PC-9 (cell line): ENCODE measurements at places on chromosomes 3 and 15. TPM values are rescaled to one million over a fixed set of nuclear protein-coding genes. Genes with fewer than 3 reads are reported as not detected.

DNA sequence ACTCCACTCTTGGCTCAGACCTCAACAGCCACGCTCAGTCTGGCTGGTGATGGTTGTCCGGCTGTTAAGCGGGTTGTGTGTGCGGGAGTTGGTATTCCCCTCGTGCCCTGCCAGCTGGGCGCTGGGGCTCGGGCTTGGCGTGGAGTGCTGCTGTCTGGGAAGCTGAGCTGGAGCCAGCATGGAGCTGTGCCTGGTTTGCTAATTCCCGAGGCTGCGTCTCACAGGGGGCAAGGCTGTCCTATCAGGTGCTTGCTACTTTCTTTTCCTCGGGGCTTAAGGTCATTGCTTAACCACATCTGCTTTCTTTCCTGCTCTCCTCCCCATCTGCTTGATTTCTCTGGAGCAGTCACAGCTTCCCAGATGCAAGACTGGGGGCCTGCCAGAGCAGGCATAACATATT is 29.9 kb downstream of the PDIA5 start:
- H3K4me1 ChIP-seq, result no peaks in the 10 kb centered on the region
- DNase-seq, result no peak
- H3K27me3 ChIP-seq, result no peaks in the 10 kb centered on the region

Gene SAMD7
- not detected in 2 replicates for total RNA-seq

DNA sequence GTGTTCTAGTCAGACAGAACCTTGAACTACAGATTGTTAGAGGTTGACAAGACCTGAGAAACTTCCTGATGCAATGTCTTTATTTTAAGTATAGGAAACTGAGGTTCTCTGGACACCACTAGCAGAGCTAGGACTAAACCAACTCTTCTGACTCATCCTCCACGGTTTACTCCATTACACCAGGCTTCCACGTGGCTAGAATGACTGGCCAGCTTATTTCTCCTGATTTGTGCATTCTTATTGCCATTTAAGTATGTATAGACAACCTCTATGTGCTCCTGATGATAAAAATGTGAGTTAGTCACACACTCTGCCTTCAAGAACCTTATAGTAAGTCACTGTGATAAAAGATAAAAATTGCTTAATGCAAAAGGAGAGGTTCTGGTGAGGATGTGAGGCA is 182.7 kb downstream of the MEX3B start:
- peaks cover 3% of the 10 kb centered on the region; the same call in 1 of the 2 replicates for H3K27me3 ChIP-seq
- DNase-seq, result no peak
- H3K36me3 ChIP-seq, result no peaks in the 10 kb centered on the region

GRCh38 chr3:23442598-23443383 is 239.7 kb downstream of the UBE2E2 start:
- DNase-seq, result no peak
- H3K27ac ChIP-seq, result no peak overlapping the region
- no peak overlapping the region for H3K4me3 ChIP-seq
- H3K4me1 ChIP-seq, result no peaks in the 10 kb centered on the region

Gene NOX5
- total RNA-seq, result 0.85 and 1.5 TPM in 2 replicates

GRCh38 chr3:16277471-16277870 is 12.5 kb downstream of the OXNAD1 start:
- peaks cover 3% of the 10 kb centered on the region for H3K36me3 ChIP-seq
- H3K27me3 ChIP-seq, result no peaks in the 10 kb centered on the region
- H3K4me1 ChIP-seq, result no peaks in the 10 kb centered on the region
- no peak overlapping the region for H3K4me3 ChIP-seq
- no peak overlapping the region for H3K27ac ChIP-seq
- no peak for DNase-seq

- DNase-seq, result no peak
- no peak overlapping the region for H3K4me3 ChIP-seq
- H3K27ac ChIP-seq, result no peak overlapping the region
Observed at GRCh38 chr3:146386936-146387335, 82.4 kb downstream of the PLSCR2 start.

Gene MOBP
- total RNA-seq, result not detected in 2 replicates

DNA sequence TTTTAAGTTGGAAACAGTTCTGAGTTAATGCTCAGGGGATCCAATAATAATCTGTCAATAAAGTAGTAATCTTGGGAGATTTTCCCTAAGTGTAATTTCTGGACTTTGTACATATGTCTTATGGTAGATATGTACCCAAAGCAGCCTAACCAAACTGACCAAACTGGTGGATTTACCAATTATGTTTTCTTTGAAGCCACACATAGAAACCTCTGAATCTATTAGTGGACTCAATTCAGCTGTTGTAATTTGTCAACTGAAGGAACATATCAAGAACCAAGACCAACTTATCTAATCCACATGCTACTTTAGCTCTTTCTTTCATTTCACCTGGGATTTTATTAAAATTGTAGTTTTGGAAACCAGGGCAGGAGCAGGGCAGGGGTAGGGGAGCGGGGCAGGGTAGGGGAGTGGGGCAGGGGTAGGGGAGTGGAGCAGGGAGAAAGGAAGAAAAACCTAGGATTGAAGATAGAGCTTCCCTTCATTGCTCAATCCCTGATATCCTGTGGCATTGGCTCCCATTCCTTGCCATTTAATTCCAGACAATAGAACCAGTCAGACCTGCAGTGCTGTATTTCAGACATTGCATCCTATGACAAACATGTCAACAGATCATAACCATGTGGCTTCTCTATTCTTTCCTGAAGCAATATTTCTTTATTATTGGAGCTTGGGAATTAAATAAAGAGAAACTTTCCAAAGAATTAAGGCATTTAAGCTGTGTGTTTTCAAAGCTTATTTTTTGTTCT is 101.8 kb downstream of the NFKBIZ start:
- no peak overlapping the region for H3K27ac ChIP-seq
- H3K4me1 ChIP-seq, result peaks cover 8% of the 10 kb centered on the region
- H3K27me3 ChIP-seq, result no peaks in the 10 kb centered on the region
- H3K4me3 ChIP-seq, result no peak overlapping the region
- DNase-seq, result peak; percentile 70

Gene CFAP91
- total RNA-seq, result 0.48 and 1.2 TPM in 2 replicates

Gene RLBP1
- not detected in 2 replicates for total RNA-seq

Gene CCR3
- 1.7 and 3.1 TPM in 2 replicates for total RNA-seq

- no peaks in the 10 kb centered on the region for H3K4me1 ChIP-seq
- H3K27ac ChIP-seq, result no peak overlapping the region
- H3K4me3 ChIP-seq, result no peak overlapping the region
- no peak for DNase-seq
Observed at GRCh38 chr15:91578511-91578910, 275.0 kb upstream of the SLCO3A1 start.

Gene NBEAL2
- total RNA-seq, result 69.7 and 81.0 TPM in 2 replicates

DNA sequence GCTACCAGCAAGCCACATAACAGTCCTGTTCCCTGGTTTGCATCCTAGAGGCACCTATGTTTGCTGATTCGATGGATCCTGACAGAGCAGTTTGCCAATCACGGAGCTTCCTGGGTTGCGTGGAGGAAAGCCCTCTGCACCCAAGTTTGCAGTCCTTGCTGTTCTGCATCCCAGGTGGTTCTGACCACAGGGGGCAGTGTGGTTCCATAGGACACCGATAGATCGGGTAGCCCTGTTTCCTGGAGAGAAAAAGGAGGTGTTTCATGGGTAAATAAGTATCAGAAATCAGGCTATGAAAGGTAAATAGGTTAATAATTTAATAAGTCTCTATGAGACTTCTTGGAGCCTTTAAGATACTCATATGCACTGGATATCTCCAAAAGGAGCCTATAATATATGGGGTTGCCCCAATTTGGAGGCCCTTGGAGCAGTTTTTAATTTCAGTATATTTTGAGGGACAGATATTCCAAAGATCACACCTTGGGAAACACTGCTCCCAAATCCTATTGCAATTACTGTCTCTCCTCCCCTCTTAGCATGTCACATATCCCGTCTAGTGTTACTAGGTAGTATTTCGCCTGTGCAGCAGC is 194.6 kb upstream of the TPM1 start:
- no peaks in the 10 kb centered on the region for H3K36me3 ChIP-seq
- no peak overlapping the region for H3K4me3 ChIP-seq
- H3K27ac ChIP-seq, result peak overlapping the region; percentile 73
- no peaks in the 10 kb centered on the region for H3K27me3 ChIP-seq

- DNase-seq, result no peak
- H3K4me3 ChIP-seq, result no peak overlapping the region; the same call in 1 of the 2 replicates
- no peaks in the 10 kb centered on the region for H3K36me3 ChIP-seq
- H3K27me3 ChIP-seq, result no peaks in the 10 kb centered on the region
- peaks cover 39% of the 10 kb centered on the region for H3K4me1 ChIP-seq
- H3K27ac ChIP-seq, result peak overlapping the region; percentile 90
Observed at GRCh38 chr15:74530771-74531143, 10.3 kb upstream of the ARID3B start.

DNA sequence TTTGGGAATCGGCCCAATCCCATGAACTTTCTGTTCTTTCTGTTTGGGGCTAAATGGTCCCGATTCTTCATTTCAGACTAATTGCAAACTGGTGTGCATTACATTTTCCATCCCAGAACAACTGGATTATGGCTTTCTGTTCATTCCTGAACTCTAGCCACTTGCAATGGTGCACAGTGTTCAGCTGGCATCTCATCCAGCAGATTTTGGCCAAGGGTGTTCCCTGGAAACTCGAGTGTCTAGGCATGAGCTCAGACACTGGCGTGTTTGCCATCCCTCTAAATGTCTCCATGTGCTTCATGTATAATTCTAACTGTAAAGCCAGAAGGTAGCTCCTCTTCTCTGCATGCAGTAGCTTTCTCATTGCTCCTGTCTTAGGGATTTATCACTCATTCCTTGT is 97.1 kb upstream of the MYZAP start:
- H3K36me3 ChIP-seq, result no peaks in the 10 kb centered on the region
- H3K27me3 ChIP-seq, result no peaks in the 10 kb centered on the region
- no peak overlapping the region for H3K27ac ChIP-seq
- no peak overlapping the region for H3K4me3 ChIP-seq
- no peaks in the 10 kb centered on the region for H3K4me1 ChIP-seq
- no peak for DNase-seq

GRCh38 chr3:58574106-58574505 is 3.1 kb downstream of the FAM107A start:
- no peak overlapping the region for H3K27ac ChIP-seq
- peaks cover 5% of the 10 kb centered on the region; the same call in 1 of the 2 replicates for H3K27me3 ChIP-seq
- H3K4me1 ChIP-seq, result no peaks in the 10 kb centered on the region
- no peak overlapping the region for H3K4me3 ChIP-seq

Gene SLC12A1
- not detected in 2 replicates for total RNA-seq

DNA sequence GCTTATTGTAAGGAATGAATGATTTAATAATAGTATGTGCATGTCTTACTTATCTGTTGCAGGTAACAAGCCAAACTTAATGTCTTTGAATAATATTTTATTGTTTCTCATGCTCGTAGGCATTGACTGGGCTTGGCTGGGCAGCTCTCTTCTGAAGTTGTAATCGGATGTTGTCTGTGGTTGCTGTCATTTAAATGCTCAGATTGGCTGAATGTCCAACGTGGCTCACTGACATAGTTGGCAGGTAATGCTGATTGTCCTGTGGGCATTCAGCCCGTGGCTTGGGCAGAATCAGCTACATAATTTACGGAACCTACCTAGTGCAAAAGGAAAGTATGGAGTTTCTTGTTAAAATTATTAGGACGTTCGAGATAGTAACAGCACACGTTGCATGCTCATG is 297.4 kb upstream of the GBE1 start:
- H3K36me3 ChIP-seq, result no peaks in the 10 kb centered on the region
- H3K27ac ChIP-seq, result no peak overlapping the region
- DNase-seq, result no peak
- H3K27me3 ChIP-seq, result no peaks in the 10 kb centered on the region

Gene DNAH1
- total RNA-seq, result 5.9 and 6.6 TPM in 2 replicates

GRCh38 chr15:91132079-91132478 is 32.0 kb downstream of the SV2B start:
- no peaks in the 10 kb centered on the region for H3K36me3 ChIP-seq
- H3K4me3 ChIP-seq, result no peak overlapping the region
- DNase-seq, result no peak
- no peaks in the 10 kb centered on the region for H3K4me1 ChIP-seq
- H3K27ac ChIP-seq, result no peak overlapping the region
- H3K27me3 ChIP-seq, result peaks cover 95% of the 10 kb centered on the region

Gene FOXB1
- 2.2 and 2.7 TPM in 2 replicates for total RNA-seq

Gene STRA6
- 64.9 and 83.6 TPM in 2 replicates for total RNA-seq

GRCh38 chr3:94301366-94301765 is 238.5 kb downstream of the NSUN3 start:
- no peak for DNase-seq
- H3K27ac ChIP-seq, result no peak overlapping the region
- no peaks in the 10 kb centered on the region for H3K27me3 ChIP-seq
- no peaks in the 10 kb centered on the region for H3K4me1 ChIP-seq

Gene SNTN
- total RNA-seq, result not detected in 2 replicates

DNA sequence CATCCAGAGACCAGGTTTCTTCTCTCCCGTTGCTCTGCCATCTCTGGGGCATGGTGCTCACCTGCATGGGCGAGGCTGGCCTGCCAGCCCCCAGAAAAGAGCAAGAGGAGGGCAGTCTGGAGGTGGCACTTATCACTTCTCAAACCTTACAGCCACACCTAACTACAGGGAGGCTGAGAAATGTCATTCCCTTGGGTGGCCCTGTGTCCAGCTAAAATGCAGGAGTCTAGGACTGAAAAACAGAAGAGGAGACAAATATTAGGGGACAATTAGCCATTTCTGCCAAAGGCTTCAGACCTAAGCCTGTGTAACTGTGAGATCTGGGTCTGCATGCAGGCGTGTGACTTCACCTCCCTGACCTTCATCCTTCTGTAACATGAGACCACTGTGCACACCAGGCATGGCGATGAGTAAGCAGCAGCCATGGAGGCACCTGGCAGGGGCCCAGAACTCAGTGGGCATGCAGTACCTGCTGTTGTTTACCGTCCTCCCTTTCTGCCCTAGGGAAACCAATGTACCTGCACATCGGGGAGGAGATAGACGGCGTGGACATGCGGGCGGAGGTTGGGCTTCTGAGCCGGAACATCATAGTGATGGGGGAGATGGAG is 83.4 kb downstream of the MESD start:
- H3K36me3 ChIP-seq, result peaks cover 14% of the 10 kb centered on the region; the same call in 1 of the 2 replicates
- no peaks in the 10 kb centered on the region for H3K27me3 ChIP-seq
- peak; percentile 84 for DNase-seq

DNA sequence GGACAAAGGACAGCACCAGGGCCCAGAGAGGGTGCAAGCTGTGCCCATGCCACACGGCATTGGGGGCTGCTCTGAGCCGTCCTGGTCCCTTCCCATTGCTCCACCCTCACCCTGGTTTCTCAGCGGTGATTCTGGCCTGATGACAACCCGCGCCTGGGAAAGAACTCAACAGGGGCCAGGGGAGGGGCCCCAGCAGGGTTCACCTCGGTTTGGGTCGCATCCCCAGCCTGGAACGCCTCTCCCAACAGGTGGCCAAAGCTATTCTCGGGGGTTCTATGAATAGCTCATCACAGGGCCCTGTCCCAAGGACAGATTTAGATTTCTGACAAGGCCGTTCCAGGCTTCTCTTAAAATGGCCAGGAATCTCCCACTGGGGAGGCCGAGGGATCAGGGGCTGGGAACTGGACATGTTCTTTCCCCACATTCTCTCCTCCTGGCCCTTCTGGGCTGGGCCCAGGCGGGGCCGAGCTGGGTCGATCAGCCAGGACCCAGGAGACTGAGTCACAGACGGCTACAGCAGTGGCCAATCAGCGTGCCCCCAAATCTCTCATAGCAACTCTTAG is 17.9 kb downstream of the GRIP2 start:
- H3K4me3 ChIP-seq, result no peak overlapping the region
- no peaks in the 10 kb centered on the region for H3K36me3 ChIP-seq
- no peak for DNase-seq
- H3K27me3 ChIP-seq, result peaks cover 45% of the 10 kb centered on the region
